Left ventricle myocardium inferior (tissue), 1 donor: ENCODE measurements at places on chromosomes 7 and 10.
A peak's percentile ranks its signal among the peaks of the same experiment; 100 is the strongest.

DNA sequence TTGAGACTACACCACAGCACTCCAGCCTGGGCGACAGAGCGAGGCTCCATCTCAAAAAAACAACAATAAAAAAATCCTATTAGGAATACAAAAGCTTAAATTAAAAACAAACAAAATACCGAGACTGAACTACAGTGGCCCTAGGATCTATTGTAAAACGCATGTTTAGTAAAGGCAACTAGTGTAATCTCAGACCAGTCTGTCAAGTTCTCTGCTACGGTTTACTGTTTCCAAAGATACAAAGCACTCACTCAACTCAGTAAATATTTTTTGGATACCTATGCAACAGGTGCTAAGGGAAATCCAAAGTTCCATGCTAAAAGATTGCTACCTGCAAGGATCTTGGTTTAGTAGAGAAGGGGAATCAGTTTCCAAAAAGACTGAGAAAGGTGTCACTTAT is 3.4 kb upstream of the MIOS start:
- DNase-seq: no peak

DNA sequence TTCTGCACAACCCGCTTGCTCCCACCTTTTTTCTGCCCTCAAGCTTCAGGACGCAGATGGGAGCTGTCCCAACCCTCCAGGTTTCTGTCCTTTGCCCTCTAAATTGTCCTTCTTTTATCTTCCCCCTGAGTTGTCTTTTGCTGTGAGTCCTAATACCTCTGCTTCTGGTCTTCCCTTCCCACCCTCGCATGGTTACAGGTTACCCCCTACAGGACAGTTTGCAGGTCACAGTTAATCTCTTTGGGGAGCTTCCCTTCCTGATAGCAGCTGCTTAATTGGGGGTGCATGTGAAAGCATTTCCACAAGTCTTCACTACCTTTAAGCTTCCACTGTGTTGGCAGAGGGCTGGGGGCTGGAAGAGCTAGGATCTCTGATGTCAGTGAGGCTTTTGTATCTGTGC is 121.5 kb upstream of the CXCL12 start:
- DNase-seq: no peak

DNA sequence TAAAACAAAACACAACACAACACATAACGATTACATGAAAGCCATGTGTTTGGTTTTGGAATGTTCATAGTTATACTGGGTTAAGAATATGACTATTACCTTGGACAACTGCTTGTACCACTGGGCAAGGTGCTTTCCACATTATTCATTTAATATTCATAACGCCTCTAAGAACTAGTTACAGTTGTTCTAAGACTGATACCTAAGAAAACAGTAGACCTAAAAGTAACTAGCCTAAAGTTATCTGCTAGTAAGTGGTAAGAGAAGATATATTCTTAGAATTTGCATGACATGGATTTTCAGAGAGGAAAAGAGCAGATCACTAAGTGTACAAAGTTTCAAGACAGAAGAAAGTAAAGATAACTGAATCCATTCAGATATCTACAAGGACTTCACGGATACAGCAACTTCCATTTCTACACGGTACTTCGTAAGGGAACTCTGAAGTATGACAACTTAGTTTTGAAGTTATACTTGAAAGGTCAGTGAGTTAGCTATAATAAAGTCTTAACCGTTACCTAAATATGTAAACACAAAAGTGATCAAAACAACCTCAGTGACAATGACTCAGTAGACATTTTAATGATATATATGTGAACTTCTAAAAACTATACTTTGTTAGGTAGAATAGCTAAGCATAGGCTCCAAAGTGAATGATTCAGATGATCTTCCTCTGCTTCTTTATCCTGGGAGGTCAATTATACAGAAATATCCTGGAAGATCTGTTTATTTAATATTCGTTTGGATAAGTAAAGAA is 65.1 kb downstream of the MINDY3 start:
- no peak for DNase-seq

DNA sequence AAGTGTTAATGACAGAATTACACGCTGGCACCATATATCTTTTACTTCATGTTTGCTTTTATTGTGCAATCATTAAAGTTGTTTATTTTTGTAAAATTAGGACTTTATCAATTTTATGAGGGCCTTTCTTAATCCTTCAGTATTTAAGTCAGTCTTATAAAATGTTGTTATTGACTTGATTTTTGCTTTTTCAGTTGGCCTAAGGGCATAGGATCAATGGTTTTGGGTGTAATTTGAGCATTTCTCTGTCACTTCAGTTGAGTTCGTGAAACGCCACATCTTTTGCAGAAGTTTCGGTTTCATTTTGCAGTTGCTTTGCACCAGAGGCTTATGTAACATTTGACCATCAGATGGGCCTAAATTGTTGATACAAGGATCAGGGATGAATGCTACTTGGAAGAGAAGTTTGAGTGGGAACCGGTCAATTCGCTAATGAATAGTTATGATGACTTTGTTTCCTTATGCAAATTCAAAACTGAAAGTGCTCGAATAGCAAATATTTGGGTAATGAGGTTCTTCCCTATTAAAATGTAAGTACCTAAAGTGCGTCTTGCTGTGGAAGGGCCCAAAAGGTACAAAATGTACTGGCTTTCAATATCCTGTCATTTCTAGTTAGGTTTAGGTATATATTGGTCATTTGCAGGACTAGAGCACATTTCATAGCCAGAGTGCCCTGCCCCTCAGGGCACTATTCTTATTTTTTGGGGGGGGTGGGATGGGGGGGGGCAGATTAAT is 340.9 kb downstream of the LRMDA start:
- no peak for DNase-seq

- DNase-seq: no peak
Observed at GRCh38 chr7:2539031-2539911, 16.1 kb downstream of the BRAT1 start.

DNA sequence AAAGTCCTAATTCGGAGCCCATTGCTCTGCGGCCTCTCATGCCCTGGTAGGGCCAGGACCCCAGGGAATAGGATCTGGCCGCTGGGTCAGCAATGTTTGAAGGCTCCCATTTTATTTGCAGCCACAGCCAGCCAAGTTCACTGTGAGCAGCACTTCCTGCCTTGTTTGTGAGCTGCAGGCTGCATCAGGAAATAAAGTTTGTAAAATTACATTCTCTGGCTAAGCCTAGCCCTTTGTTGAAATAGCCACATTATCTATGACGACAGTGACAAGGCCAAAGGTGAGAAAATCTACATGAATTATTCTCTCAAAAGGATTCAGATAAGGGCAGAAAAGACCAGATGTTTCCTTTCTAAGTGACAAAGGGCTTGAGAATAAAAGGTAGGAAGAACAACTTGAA is 23.7 kb upstream of the ITGB1 start:
- peak; percentile 39 for DNase-seq
